Activated CD8-positive, alpha-beta memory T cell treated with anti-CD3 and anti-CD28 coated beads, Interleukin-2, amount 10 ng/mL, durations not matched to agents 7 days and 5 days (primary cell): ENCODE measurements at places on chromosomes 5 and 9. TPM values are rescaled to one million over a fixed set of nuclear protein-coding genes. Genes with fewer than 3 reads are reported as not detected.

The PTPDC1 gene
- 5.2 TPM for total RNA-seq

The IL5 gene
- 0.35 TPM for total RNA-seq

GRCh38 chr9:20363233-20363632 is 259.1 kb downstream of the MLLT3 start:
- no peak for DNase-seq
- peaks cover 59% of the 10 kb centered on the region for H3K36me3 ChIP-seq
- peak overlapping the region; percentile 24 for H3K27ac ChIP-seq
- no peak overlapping the region for H3K4me3 ChIP-seq
- peaks cover 36% of the 10 kb centered on the region for H3K4me1 ChIP-seq
- H3K27me3 ChIP-seq: no peaks in the 10 kb centered on the region

GRCh38 chr5:121693864-121694263 is 157.8 kb upstream of the FTMT start:
- H3K4me1 ChIP-seq: no peaks in the 10 kb centered on the region
- no peak overlapping the region for H3K27ac ChIP-seq
- no peak for DNase-seq
- H3K4me3 ChIP-seq: no peak overlapping the region
